ENCODE measurements at places on chromosomes 1 and 21. TPM values are rescaled to one million over a fixed set of nuclear protein-coding genes. Genes with fewer than 3 reads are reported as not detected.

DNA sequence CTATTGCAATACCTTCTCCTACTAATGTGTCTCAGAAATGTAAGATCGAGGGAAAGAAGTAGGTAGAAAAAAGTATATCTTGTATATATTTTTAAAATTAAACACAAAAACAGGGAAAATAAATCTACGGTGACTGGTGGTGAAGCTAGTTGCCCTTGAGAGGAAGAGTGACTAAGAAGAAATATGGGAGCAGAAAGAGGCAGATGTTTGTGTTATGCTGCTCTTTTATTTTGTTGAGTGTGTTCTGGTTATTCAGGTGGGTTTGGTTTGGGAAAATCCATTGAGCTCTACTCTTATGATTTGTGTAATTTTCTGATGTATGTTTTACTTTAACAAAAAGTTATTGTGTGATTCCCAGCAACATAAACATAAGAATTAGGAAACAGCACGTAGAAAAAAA lies 444.9 kb upstream of the B3GALT2 start:
- no peaks in the 10 kb centered on the region for H3K36me3 ChIP-seq
- no peak overlapping the region for H3K27ac ChIP-seq
- no peak for DNase-seq
- no peak overlapping the region for H3K4me3 ChIP-seq
- H3K27me3 ChIP-seq: no peaks in the 10 kb centered on the region

Gene LEFTY1
- 0.44 TPM for total RNA-seq

Gene TLCD4
- total RNA-seq: 11.1 TPM

Gene S100A9
- 17.8 TPM for total RNA-seq

Gene RIMS3
- total RNA-seq: 0.49 TPM
